ENCODE measurements at places on chromosomes 1 and 21.

DNA sequence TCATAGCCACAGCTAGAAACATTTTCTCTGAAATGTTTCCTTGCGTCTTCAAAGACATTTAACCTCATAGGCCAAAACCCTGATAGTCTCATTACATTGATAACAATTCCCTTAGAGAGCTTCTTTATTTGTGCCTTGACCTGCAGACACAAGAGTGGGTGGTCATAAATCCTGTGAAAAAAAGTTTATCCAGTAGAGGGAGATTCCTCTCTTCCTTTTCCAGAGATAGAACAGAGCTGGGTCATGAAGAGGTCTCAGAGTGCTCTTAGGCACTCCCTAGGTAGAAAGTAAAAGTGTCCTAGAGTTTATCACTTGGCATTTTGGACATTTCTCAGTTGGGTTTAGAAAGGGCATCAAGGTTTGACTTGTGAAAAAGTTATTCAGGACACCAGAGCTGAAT lies 426.1 kb downstream of the NUF2 start:
- no peak for DNase-seq

- no peak for DNase-seq
Observed at GRCh38 chr1:174248041-174248440, 88.7 kb downstream of the RABGAP1L start.

DNA sequence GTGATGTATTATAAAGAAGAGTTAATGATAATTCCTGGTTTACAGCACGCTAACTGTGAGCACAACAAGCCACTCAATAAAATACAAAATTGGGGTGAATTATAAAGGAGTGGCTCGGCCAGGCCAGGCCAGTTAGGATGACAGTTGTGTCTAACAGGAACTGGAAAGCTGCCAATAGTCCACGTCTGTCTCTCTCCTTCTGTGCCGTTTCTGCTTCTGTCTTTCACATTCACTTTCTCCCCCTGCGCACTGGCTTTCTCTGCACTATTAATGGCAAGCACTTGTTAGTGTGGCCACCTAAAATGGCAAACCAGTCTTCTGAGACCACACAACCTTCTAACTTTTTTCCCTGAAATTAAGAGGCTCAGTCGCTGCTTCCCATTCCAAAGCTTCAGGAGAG lies 394.3 kb downstream of the NTNG1 start:
- no peak for DNase-seq

DNA sequence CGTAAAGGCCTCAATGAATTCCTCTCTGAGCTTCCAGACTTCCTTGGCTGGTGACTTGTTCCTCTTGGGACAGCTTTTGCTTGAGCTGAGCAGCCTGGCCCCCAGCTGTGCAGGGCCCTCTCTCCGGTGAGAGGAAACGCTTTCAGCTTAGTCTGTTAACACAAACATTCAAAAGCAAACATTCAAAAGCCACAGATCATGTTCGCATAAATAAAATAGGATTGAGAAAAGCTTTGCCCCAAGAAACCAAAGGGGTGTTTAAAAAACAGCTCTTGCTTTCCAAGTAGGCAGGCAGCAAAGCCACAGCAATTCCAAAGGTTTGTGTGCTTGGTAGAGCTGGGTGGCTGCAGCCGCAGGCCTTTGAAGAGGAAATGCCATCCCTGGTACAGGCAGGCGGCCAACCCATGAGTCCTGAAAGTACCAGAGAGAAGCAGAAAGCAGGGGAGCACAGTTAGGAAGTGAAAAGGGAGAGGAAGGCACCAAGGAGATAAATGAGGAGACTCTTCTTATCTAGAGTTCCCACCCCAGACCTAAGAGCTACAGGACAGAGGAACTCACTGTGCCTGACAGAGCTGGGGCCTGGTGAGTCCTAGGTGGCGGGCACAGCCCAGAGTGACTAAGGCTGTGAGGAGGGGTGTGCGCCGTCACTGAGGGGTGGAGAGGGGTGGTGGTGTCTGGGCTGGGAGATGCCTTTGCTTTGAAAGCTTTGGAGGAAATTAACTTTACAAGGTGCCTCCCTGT lies 48.4 kb downstream of the CCN1 start:
- peak; percentile 55 for DNase-seq

DNA sequence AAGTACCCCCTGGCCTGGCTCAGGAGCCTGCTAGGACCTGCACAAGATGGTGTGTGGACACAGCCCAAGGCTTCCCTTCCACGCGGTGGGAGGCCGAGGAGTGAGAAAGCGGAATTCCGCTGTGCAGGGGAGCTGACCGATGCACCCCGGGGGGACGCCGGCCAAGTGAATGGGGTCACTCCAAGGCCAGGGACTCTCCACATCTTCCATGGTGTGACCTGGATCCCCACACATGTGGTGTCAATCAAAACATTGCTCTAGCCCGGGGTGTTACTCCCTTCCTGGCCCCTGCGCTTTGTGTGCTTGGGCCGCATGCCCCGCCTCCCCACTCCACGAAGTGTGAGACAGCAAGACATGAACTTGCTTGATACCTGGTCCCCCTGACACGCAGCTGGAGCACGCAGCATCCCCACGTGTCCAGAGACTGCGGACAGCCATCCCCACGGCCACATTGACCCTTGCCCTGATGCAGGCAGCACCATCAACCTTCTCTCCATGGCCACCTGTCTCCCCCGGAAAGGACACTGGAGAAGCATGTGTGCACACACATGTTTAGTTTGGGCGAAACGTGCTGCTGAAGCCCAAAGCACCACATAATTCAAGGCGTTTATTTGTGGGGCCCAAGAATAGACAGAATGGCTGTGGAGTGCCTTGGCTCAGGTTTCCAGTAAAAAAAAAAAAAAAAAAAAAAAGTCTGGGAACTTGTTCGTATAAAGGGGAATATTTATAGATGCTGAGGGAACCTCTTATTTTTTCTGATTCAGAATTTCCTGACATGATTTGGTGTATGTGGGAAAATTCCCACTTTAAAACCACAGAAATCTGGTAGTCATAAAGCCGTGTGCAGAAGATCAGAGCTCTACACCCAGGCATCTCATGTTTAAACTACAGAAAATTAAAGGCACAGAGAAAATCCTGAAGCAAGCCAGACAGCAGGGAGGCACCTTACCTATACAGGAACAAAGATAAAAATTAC lies 171.7 kb downstream of the HUNK start:
- no peak for DNase-seq

DNA sequence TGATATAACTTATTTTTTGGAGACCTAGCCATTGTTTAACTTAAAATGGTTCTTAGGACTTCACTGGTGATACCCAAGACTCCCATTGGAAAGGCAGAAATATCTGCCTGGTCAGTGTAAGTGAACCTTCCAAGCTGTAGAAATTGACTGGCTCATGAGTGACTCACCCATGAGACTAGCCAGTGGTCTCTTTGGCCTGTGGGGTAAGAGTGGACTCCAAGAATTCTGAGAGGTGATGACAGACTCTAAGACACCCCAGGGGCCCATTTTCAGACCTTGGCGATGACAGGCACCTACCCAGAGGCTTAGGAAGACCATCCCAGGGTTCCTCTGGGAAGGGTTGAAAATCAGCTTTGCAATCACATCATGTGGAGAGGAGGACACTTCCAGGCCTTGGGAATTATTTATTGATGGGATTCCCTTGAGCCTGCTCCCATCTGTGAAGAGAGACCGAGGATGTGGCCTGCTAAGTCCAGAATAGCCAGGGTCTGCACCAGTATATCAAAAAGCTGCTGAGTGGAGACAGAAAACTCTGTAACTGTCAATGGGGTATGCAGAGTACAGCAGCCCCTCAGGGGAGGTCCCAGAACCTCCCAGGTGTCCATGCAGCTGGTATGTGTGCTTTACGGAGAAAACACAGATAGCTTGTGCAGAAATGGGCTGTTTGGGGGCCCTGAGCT lies 78.9 kb downstream of the KAZN start:
- DNase-seq, result peak; percentile 41

DNA sequence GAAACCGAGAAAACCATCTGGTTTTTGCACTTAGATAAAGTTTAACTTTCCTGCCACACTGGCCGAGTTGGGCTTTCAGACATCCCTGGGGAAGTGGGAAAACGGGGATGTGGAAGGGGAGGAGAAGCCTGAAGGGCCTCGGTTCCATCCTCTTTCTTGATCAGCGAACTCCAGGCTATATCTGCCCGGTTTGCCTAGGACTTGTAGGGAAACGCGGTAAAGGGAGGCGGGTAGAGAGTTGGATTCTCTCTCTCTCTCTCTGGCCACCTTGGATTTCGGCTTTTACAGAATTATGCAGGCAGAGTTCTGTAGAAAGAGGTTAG lies 4.6 kb upstream of the LHX8 start:
- DNase-seq, result peak; percentile 13

DNA sequence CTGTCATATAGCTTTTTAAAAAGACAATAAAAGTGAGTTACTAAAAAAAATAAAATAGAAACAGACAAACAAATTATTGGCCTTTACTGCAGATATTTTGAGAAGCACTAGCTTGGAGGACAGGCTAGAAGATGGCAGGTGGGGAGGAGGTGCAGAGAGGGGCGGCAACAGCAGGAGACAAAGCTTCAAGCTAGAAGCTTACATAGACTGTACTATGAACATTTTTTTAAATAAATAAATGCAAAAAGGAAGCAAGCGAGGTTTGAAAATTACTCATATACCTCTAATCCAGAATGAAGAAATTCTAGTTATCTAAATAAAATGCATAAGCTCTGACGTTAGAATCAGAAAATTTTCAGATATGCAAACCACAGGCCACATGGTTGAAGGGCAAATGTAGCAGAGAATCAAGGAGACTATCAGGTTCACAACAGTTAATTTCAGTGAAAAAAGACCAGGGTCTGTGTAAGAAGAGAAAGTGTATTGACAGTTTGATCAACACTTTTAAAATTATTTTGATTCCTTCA lies 54.9 kb downstream of the NRIP1 start:
- no peak for DNase-seq

DNA sequence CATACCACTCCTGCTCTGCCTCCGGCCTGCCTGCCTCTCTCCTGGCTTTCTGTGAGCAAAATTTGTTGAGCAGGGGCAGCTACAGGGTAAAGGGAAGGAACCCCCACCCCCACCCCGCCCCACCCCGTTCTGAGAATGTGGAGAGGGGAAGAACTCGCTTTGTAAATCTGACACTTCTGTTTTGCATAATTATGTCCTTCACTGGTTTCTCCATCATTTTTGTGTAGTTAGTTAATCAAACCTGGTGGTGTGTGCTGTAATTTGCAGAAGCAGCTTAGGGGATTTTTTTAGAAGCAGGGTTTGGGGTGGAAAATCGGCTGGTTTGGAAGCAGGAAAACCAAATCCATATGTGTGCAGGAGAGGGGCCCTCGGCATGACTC lies 58.1 kb upstream of the TMEM51 start:
- DNase-seq, result no peak

DNA sequence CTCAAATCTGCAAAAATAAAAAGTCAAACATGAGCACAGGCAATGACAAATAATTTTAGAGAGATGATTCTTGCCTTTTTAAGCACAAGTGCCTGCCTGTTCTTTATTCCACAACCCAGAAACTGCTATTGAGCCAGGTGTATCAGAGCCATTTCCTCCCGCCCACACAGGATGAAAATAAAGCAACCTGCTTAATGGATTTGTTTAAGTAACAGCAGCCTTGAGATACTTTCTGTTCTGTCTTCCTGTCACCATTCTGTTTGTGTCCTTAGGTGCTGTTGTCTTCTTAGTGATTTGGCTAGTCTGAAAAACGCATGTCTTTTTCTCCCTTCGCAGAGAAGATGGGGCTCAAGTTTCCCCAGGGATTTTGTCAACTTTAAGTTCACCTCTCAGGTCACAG lies 11.4 kb downstream of the RPE65 start:
- DNase-seq, result no peak

GRCh38 chr1:40404670-40405462 lies 31.3 kb downstream of the SMAP2 start:
- no peak for DNase-seq

DNA sequence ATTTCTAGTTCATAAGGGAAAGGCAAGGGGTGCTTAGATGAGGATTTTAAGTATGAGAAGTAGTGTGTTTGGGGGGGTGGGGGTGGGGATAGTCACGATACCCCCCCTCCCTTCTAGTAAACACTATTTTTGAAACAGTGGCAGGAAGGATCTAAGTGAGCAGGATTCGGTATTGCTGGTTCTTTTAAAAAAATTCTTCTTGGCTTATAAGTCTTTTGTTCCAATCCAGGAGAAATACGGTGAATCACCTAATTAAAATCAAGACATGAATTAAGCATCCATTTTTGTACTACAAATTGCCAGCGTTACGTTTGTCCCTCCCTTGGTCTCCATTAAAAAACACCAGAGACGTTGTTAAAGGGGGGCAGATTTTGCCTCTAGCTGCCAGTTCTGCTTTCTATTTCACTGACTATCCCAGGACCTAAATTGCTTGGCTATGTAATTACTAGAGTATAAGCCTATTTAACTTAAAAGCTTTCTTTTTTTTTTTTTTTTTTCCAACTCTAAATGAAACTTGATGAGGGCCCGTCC lies 911 bp downstream of the LMO4 start:
- DNase-seq, result peak; percentile 18

DNA sequence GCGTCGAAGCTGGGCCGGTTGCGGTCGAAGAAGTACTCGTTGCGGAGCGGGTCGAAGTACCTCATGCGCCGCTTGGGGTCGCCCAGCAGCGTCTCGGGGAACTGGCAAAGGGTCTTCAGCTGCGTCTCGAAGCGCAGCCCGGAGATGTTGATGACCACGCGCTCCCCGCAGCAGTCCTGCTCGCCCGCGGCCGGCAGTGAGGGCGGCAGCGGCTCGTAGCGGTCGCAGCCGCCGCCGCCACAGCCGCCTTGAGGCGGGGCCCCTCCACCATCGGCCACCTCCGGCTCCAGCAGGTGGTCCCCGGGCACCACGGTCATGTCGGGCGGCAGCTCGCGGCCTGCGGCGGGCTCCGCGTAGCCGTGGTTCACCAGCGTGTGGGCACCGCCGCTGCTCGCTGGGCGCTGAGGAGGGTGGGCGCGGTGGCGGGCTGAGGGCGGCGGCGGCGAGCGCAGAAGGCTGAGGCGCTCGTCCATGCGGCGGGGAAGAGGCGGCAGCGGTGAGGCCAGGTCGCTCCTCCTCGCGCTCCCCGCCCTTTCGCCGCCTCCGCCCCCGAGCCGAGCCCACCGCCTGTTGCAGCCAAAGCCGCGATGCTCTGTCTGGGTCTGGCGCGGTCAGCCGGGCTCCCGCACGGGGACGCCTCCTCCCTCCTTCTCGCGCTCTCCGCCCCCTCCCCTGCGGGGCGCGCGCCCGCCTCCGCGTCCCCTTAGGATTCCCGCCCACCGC lies at the start of gene KCNA3:
TSS of gene KCNA3 (minus strand) at position 604 of the 723 bp plus-strand sequence. CDS start at position 473, 131 bp downstream.
- DNase-seq, result peak; percentile 74

- DNase-seq, result peak; percentile 3
Observed at GRCh38 chr1:97192872-97193572, 471.4 kb downstream of the PTBP2 start.

- DNase-seq, result no peak
Observed at GRCh38 chr1:244010191-244010590, 40.9 kb upstream of the ZBTB18 start.

GRCh38 chr1:195738966-195739650 lies 869.1 kb downstream of the KCNT2 start:
- no peak for DNase-seq

- DNase-seq, result no peak
Observed at GRCh38 chr1:45569571-45569961, 14.3 kb upstream of the NASP start.

DNA sequence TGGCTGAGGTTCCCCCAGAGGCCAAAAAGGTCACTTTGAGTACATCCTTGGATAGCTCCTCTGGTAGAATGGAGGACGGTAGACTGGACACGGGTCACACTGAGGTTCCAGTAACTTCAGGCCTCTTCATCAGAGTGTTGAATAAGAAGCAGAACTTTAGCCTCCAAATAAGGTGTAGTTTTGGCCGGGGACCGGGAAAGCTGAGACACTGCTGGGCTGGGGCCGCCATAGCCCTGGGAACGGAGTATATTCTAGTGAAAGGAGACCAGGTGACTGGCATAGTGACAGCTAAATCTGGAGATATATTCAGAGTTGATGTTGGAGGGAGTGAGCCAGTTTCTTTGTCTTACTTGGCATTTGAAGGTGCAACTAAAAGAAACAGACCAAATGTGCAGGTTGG lies 84.1 kb downstream of the EVA1C start:
- no peak for DNase-seq
